GOT3 (cell line): ENCODE measurements at places on chromosomes 4 and X.

- no peak for DNase-seq
Measured at GRCh38 chrX:47507153-47507867, 24.3 kb upstream of the ZNF41 start.

GRCh38 chr4:113548303-113548702, 213.2 kb downstream of the CAMK2D start:
- DNase-seq, result no peak

DNA sequence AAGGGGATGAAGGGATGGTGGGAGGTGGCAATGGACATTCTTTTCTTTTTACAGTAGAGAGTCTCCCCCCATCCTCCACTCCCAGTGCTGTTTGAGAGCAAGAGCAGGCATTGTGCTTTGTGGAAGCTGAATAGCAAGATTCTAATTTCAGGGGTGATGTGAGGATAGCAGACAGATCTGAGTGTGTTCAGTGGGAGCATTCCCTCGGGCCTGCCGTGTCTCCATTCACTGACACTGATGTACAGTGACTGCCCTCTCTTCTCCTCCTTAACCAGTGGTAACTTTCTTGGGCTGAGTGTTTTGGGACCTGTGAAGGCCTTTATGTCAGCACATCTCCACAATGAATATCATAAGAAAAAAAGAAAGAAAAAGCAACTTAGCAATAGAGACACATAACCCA, 396.6 kb upstream of the RPS6KA3 start:
- DNase-seq, result no peak

DNA sequence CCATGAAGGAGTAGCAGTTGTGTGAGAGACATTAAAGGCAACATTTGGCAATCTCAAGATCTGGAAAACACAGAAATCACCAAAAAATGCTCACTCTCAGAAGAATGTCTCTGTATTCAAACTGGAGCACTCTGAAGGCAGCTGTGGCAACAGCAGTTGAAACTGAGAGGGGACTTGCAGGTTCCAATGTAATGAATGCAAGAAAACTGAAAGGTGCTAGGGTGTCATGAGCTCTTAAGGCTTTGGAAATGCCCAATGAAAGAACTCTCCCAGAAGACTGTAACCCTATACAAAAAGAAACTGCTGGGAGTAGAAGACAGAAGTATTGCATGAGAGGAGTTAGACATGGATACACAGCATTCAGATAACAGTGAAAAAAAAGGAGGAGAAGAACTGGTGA, 118.2 kb upstream of the HTR2C start:
- no peak for DNase-seq

DNA sequence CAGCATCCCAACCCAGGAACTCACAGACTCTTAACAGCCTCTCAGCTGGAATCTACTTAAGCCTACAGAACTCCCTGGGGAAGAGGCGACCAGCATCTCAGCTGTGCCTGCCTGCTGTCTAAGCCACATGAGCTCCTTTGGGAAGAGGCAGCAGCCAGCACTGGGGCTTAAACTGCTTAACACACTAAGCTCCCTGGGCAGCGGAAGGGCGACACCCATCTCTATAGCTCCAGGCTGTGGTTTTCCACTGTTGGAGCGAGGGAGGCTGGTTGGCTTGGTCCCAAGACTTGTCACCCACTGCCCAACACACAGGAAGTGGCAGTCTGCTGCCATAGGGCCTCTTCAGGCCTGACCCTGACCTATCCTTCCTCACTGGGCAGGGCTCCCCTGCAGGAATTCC, 1544.1 kb upstream of the ADGRL3 start:
- no peak for DNase-seq

GRCh38 chr4:77443941-77444340, 161.7 kb upstream of the CXCL13 start:
- no peak for DNase-seq

DNA sequence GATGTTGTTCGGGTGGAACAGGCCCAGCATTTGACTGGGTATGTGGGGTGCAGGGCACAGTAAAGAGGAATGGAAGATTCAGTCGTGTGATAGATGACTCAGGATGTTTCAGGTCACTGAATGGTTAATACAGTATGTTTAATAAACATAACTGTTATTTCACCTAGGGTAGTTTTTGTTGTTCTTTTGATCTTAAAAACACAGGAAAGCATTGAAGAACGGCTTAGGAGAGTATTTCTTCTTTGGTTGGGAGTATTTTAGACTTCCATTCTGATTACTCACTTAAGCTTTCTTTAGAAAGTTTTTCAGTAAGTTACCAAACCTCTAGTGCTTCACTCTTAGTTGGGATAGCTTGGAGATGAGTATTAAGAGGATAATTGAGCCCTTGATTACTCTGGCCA, 62.3 kb downstream of the STAG2 start:
- no peak for DNase-seq

DNA sequence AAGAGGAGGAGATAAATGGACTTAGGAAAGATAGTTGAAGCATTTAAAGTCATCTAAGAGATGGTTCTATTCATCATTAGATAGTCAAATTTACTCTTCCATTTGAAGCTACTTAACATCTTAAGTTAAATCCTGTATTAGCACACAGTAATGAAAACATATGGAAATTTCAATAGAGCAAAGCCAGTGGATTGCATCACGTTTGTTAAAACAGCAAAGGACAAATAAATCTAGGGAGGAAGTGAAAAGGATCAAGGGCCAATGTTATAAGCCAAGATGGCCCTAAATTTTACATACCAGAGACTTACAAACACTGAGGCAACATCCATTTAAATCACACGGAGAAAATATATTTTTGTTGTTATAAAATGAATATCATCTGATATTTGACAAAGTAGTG, 602.8 kb downstream of the INPP4B start:
- no peak for DNase-seq

DNA sequence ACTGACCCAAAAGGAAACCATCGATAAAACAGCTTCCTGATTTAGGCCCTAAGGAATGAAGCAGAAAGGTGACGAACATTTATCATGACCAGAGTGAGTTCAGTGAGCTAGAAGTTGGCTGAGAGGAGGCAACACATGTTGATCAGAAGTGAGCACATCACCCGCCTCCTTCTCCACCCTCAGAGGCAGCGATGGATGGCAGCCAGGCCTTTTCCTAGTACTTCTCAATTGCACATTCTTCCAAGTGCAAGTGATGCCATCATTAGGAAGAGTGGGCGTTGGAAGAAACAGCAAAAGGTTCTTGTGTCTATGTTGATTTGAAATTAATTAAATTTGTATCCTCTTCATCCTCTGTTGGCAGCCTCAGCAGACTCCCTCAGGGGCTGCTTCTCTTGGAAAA, 51.7 kb downstream of the TMEM154 start:
- DNase-seq, result no peak

DNA sequence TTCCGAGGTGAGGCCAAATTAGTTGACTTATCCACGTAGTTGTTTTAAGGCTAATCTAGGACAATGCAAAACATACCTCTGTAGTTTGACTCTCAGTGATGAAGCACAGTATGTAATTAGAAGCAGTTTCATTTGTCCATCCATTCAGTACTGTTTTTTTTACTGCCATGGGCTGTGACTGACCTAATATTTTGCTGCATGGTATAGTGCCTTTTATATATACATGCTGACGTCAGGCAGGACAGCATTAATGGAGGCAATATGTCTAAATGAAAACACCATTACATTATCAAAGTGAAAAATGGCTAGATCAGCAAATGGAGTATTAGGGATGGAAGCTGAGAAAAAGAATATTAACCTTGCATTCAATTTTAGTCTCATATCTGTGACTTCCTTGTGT, 66.9 kb downstream of the MFAP3L start:
- DNase-seq, result no peak

DNA sequence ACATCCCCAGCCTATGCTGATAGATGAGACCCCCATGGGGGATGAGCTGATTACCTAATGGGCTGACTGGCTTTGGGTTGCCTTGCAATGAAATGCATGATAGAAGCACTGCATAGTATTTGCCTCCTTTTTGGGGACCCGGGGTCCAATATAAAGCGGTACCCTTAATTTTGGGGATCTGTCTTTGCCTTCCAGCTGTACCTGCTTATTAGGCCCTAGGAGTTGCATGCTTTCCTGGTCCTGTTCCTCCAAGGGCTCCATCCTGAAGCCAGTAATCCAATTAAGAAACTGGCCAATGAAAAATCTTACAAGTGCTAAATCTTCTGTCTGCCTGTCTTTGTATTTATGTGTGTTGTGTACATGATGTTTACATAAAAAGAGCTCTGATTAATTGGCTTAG, 791.6 kb downstream of the TRIML1 start:
- DNase-seq, result no peak

GRCh38 chr4:176034499-176034898, 31.1 kb upstream of the WDR17 start:
- DNase-seq, result no peak

- DNase-seq, result no peak
Measured at GRCh38 chrX:132146456-132146855, 18.6 kb upstream of the FRMD7 start.

DNA sequence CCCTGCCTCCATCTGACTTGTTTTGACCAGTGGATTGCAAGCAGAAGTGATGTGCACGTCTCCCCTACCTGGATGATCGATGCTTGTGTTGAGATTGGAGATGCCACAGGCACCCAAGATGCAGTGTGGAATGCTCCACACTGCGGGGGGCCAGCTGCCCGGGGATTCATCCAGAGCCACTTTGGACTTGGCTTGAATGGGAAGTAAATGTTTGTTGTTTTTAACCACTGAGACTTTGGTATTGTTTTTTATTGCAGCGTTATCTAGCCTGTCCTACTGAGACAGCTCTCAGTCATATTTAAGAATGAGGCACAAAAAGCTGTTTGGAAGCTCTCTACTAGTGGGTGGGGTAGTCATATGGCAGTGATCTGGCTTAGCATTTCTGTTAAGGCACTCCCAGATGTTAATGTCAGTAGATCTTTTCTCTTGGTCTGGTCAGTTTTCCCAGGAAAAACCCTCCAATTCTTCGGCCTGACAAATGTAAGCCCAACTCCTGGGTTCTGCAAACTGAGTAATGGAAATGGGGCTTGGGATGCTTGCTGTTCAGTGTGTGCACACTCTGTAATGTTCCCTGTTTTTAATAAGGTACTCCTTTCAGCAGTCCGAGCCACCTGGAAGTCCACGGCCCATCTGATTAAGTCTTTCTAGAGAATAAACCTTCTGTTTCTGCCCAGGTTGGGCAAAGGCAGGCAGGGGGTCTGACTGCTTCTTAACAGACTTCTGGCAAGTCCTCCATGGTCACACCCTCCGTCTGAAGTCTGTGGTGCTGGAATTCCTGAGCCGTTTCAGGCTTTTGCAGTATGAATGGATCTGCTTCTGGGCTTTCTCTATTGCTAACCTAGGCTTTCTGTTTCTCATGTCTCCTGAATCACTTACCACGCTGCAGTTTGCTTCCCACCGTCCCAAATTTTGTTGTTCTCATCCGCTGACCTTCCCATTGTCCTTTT, 74.8 kb downstream of the WWC2 start:
- no peak for DNase-seq

GRCh38 chrX:9650091-9650490, 115.6 kb downstream of the GPR143 start:
- no peak for DNase-seq

DNA sequence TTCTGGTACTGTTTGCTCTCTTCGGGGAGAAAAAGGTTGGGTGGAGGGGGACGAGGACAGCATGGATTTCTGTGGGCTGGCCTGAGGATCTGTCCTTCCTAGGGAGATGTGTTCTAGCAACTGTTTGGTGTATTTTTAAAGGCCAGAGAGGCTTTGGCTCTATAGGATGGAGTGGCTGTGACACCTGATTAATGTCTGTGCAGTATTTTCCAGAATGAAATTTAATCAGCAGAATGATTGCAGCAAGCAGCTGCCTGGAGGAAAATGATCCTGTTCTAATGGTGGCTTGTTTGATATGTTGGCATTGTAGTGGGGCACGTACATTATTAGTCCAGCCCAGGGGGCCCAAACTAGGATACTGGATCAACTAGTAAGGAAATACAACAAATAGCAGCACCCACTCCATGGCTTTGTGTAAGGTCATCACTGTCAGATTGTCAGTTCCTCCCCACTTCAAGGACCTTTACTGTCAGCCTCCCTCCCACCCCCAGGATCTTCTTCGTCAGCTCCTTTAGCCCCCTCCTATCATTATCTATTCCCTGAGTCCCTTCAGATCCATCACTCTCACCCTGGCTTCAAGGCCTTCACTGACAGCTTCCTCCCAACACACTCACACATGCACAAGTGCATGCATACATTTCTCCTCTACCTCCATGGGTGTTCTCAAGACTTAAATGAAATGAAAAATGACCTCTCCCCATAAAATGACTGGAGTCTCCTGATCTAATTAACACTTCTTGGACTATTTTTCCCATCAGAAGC, 10.4 kb upstream of the TMEM255A start:
- DNase-seq, result no peak

- no peak for DNase-seq
Measured at GRCh38 chr4:74661427-74662201, 132.7 kb downstream of the BTC start.
